Breast epithelium (tissue), 4 donors: ENCODE measurements at places on chromosomes 3 and 15. TPM values are rescaled to one million over a fixed set of nuclear protein-coding genes. Genes with fewer than 3 reads are reported as not detected.
A peak's percentile ranks its signal among the peaks of the same experiment; 100 is the strongest.

The CFAP100 gene
- not detected for total RNA-seq

The CCDC54 gene
- total RNA-seq, result not detected

The LTK gene
- 0.29 TPM for total RNA-seq

The ATP6V1A gene
- 44.6 TPM for total RNA-seq

DNA sequence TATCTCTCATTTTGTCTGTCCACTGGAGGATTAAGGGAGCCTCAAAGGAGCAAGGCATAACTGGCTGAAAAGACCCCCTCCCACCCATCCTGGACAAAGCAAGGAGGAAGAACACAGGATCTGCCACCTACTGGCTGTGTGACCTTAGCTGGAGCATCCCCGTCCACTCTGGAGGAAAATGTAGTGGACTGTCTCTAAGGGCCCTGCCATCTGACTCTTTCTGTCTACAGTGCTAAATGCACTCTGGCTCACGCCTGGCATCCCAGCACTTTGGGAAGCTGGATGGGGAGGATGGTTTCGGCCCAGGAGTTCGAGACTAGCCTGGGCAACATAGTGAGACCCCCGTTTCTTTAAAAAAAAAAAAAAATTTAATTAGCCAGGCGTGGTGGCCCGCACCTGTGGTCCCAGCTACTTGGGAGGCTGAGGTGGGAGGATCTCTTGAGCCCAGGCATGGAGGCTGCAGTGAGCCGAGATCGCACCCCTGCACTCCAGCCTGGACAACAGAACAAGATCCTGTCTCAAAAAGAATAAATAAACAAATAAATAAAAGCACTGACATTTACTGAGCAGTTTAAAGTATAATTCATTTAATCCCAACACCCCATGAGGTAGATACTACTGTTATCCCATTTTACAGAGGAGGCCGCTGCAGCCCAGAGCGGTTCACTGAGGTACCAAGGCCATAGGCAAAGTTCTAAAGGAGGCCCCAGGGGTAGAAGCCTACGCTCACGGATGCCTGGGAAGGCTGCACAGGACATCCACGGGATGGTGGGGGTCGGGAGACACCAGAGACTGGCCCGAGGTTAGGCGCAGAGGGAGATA is 1.1 kb downstream of the TBC1D2B start:
- no peak for DNase-seq
- H3K4me1 ChIP-seq, result no peaks in the 10 kb centered on the region
- peak overlapping the region; percentile 92 for H3K4me3 ChIP-seq
- H3K27me3 ChIP-seq, result no peaks in the 10 kb centered on the region
- H3K27ac ChIP-seq, result peak overlapping the region; percentile 83

- H3K27me3 ChIP-seq, result peaks cover 3% of the 10 kb centered on the region
- DNase-seq, result no peak
- no peaks in the 10 kb centered on the region for H3K4me1 ChIP-seq
- H3K27ac ChIP-seq, result no peak overlapping the region
- no peaks in the 10 kb centered on the region for H3K36me3 ChIP-seq
- no peak overlapping the region for H3K4me3 ChIP-seq
Observed at GRCh38 chr15:92290359-92290992, 103.2 kb upstream of the ST8SIA2 start.

GRCh38 chr3:12143949-12144504 is 14.7 kb downstream of the TIMP4 start:
- H3K4me1 ChIP-seq, result no peaks in the 10 kb centered on the region
- DNase-seq, result no peak
- no peaks in the 10 kb centered on the region for H3K27me3 ChIP-seq
- H3K36me3 ChIP-seq, result no peaks in the 10 kb centered on the region
- H3K4me3 ChIP-seq, result peak overlapping the region; percentile 4
- peak overlapping the region; percentile 95 for H3K27ac ChIP-seq

GRCh38 chr15:60126200-60126599 is 122.1 kb downstream of the FOXB1 start:
- H3K27ac ChIP-seq, result no peak overlapping the region
- no peak for DNase-seq
- no peaks in the 10 kb centered on the region for H3K27me3 ChIP-seq
- no peaks in the 10 kb centered on the region for H3K4me1 ChIP-seq
- H3K4me3 ChIP-seq, result no peak overlapping the region
- no peaks in the 10 kb centered on the region for H3K36me3 ChIP-seq

GRCh38 chr3:13324835-13325501 is 95.2 kb downstream of the NUP210 start:
- no peaks in the 10 kb centered on the region for H3K4me1 ChIP-seq
- no peaks in the 10 kb centered on the region for H3K27me3 ChIP-seq
- no peak overlapping the region for H3K4me3 ChIP-seq
- DNase-seq, result no peak
- H3K27ac ChIP-seq, result no peak overlapping the region

DNA sequence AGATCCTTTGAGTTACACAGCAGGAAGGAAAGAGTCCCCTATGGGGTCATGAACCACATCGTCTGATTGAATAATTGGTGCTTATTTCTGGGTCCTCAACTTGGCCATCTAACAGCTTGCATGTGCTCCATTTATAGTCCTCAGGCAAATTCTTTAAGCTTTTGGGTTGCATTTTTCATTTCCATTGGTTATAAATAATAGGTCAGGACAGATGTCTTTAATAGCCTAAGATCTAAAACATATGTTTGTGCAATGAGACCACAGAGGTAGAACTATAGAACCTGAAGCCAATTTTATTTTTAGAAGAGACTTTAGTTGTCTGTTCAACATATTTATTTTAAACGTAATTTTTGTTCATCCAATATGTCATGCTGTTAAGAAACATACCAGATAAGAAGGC is 43.2 kb downstream of the CD200R1L start:
- no peak overlapping the region for H3K4me3 ChIP-seq
- H3K27me3 ChIP-seq, result no peaks in the 10 kb centered on the region
- no peaks in the 10 kb centered on the region for H3K36me3 ChIP-seq
- no peaks in the 10 kb centered on the region for H3K4me1 ChIP-seq
- no peak overlapping the region for H3K27ac ChIP-seq

DNA sequence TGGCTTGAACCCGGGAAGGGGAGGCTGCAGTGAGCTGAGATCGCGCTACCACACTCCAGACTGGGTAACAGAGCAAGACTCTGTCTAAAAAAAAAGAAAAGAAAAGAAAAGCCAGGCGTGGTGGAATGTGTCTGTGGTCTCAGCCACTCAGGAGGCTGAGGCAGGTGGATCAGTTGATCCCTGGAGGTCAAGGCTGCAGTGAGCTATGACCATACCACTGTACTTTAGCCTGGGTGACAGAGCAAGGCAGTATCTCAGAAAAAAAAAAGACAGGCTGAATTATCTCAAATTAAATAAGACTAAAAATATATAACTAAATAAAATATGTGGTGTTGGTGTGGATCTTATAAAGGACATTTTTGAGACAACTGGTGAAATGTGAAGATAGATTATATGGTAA is 20.6 kb downstream of the SMARCC1 start:
- H3K27me3 ChIP-seq, result no peaks in the 10 kb centered on the region
- H3K4me1 ChIP-seq, result no peaks in the 10 kb centered on the region
- no peak overlapping the region for H3K4me3 ChIP-seq
- DNase-seq, result no peak

GRCh38 chr3:157532529-157533297 is 29.5 kb upstream of the VEPH1 start:
- DNase-seq, result no peak
- no peak overlapping the region for H3K27ac ChIP-seq
- H3K36me3 ChIP-seq, result no peaks in the 10 kb centered on the region
- no peak overlapping the region for H3K4me3 ChIP-seq
- no peaks in the 10 kb centered on the region for H3K4me1 ChIP-seq

- no peak for DNase-seq
- no peaks in the 10 kb centered on the region for H3K36me3 ChIP-seq
- H3K4me3 ChIP-seq, result no peak overlapping the region
- H3K27me3 ChIP-seq, result no peaks in the 10 kb centered on the region
Observed at GRCh38 chr3:135103917-135104316, 308.9 kb downstream of the EPHB1 start.

GRCh38 chr3:11770477-11771391 is 76.0 kb downstream of the TAMM41 start:
- peak overlapping the region; percentile 40 for H3K4me3 ChIP-seq
- no peaks in the 10 kb centered on the region for H3K4me1 ChIP-seq
- peak; percentile 98 for DNase-seq
- no peaks in the 10 kb centered on the region for H3K27me3 ChIP-seq
- no peaks in the 10 kb centered on the region for H3K36me3 ChIP-seq
- peak overlapping the region; percentile 98 for H3K27ac ChIP-seq

- no peak overlapping the region for H3K4me3 ChIP-seq
- H3K27ac ChIP-seq, result no peak overlapping the region
- H3K36me3 ChIP-seq, result no peaks in the 10 kb centered on the region
- H3K27me3 ChIP-seq, result no peaks in the 10 kb centered on the region
- H3K4me1 ChIP-seq, result no peaks in the 10 kb centered on the region
- no peak for DNase-seq
Observed at GRCh38 chr3:130907966-130908365, 14.1 kb downstream of the ATP2C1 start.

GRCh38 chr3:16182183-16182582 is 7.7 kb downstream of the GALNT15 start:
- no peak overlapping the region for H3K4me3 ChIP-seq
- H3K27me3 ChIP-seq, result no peaks in the 10 kb centered on the region
- H3K27ac ChIP-seq, result peak overlapping the region; percentile 63
- no peaks in the 10 kb centered on the region for H3K36me3 ChIP-seq

DNA sequence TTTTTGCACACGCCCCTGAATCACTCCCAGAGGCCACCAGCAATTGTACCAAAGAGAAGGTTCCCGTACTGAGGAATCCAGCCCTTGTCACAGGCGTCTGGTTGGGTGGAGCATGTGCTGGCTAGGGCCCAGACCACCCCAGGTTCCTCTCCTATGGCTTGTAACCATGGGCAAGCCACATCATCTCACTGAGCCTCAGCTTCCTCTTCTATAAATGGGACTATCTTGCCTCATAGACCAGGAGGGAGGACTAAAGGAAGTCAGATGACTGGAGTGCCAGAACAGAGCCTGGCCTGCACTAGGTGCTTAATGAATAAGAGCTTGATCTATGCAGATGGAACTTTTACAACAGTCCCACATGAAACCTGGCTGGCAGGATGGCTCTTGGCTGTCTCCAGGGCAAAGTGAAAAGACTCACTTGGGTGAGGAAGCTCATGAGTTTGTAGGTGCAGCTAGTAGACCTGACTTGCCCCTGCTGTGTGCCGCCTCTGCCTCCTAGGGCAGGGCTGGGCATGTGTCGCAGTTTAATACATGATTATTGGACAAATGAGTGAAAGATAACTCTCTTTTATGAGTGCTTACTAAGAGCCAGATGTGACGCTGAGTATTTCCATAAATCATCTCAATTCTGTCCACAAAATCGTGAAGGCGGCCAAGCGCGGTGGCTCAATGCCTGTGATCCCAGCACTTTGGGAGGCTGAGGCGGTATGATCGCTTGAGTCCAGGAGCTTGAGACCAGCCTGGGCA is 29.3 kb downstream of the CTSH start:
- no peaks in the 10 kb centered on the region for H3K36me3 ChIP-seq
- no peaks in the 10 kb centered on the region for H3K27me3 ChIP-seq
- no peak for DNase-seq
- H3K4me1 ChIP-seq, result no peaks in the 10 kb centered on the region
- H3K4me3 ChIP-seq, result no peak overlapping the region

- no peak overlapping the region for H3K4me3 ChIP-seq
- no peaks in the 10 kb centered on the region for H3K36me3 ChIP-seq
- DNase-seq, result no peak
Observed at GRCh38 chr3:186841620-186842019, 890 bp upstream of the ADIPOQ start.

GRCh38 chr3:23809294-23809693 is 3.5 kb downstream of the UBE2E1 start:
- no peaks in the 10 kb centered on the region for H3K4me1 ChIP-seq
- no peaks in the 10 kb centered on the region for H3K27me3 ChIP-seq
- H3K27ac ChIP-seq, result no peak overlapping the region
- no peak for DNase-seq

GRCh38 chr3:49124991-49125670 is 4.5 kb upstream of the USP19 start:
- H3K27me3 ChIP-seq, result no peaks in the 10 kb centered on the region
- no peaks in the 10 kb centered on the region for H3K4me1 ChIP-seq
- H3K36me3 ChIP-seq, result peaks cover 12% of the 10 kb centered on the region

DNA sequence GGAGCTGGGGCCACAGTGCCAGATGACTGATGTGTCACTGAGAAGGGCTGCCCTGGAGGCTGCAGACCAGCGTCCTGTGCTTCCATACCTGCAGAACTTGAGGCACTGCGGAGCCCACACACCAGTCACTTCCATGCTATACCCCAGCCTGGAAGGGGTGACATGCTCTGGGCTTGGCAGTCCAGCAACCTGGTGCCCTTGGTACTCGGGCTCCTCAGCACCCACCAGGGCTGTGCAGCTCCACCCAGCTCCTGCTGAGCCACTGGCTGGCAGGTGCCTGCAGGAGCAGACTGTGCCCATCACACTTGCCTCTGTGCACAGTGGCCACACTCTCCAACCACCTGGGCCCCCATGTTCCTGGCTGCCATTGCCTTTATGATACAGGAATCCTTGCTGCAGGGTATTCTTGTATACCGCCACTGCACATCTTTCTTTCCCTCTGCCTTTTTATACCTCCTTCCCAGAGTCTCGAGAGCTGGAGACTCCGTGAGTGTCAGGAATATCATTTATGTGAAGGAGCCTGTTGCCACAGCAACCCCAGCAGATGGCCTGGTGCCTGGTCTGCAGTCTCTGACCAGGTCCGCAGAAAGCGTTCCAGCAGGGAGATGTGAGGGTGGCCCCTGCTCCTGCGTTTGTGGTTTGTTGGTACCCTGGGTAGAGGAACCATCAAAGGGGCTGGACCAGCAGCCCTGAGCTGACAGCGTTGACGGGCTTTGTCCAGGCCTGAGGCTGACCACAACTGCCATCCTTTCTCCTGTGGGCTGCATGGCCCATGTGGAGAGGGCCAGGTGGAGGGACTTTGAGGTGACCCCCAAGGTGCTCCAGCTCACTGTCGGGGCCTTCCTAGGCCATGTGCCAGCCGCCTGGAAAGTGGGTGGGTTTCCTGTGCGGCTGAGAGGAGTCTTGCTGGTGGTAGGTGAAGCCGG is 93.4 kb upstream of the PLXNA1 start:
- H3K27ac ChIP-seq, result no peak overlapping the region
- no peaks in the 10 kb centered on the region for H3K27me3 ChIP-seq
- H3K4me3 ChIP-seq, result no peak overlapping the region
- H3K4me1 ChIP-seq, result no peaks in the 10 kb centered on the region
- H3K36me3 ChIP-seq, result no peaks in the 10 kb centered on the region
- no peak for DNase-seq

GRCh38 chr15:39788800-39789565 is 6.3 kb upstream of the FSIP1 start:
- H3K4me3 ChIP-seq, result no peak overlapping the region
- no peak overlapping the region for H3K27ac ChIP-seq
- no peak for DNase-seq
- H3K36me3 ChIP-seq, result no peaks in the 10 kb centered on the region
- peaks cover under 1% of the 10 kb centered on the region for H3K4me1 ChIP-seq

DNA sequence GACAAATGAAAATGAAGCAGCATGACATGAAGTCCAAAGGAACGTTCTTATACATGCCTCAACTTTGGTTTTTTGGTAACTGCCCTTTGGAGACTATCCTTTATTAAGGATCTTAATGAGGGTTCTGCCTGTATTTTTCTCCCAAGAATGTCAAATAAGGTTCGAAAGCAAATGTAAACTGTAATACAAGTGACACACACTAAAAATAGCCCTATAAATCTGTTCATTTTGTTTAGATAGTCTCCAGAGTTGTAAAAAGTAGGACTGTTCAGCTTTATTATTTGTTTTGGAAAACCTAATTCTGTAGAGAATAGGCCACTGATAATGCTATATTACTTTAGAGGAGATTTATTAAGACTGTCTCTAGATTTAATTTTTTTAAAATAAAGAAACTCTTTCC is 80.5 kb upstream of the CDIN1 start:
- no peaks in the 10 kb centered on the region for H3K36me3 ChIP-seq
- no peak overlapping the region for H3K4me3 ChIP-seq
- no peaks in the 10 kb centered on the region for H3K4me1 ChIP-seq
- no peak for DNase-seq
- H3K27me3 ChIP-seq, result no peaks in the 10 kb centered on the region
- H3K27ac ChIP-seq, result no peak overlapping the region
